ENCODE measurements at places on chromosomes 5 and 9. TPM values are rescaled to one million over a fixed set of nuclear protein-coding genes. Genes with fewer than 3 reads are reported as not detected.

Gene SPATA31D4
- not detected for total RNA-seq

Gene NOXA1
- 0.26 TPM for total RNA-seq

Gene MTAP
- total RNA-seq, result 15.8 TPM

Gene EQTN
- not detected for total RNA-seq

Gene ZNG1F
- total RNA-seq, result 6.5 TPM

Gene TMEM232
- total RNA-seq, result 6.3 TPM

Gene INSL4
- not detected for total RNA-seq

Gene NANS
- total RNA-seq, result 81.3 TPM

Gene MCC
- total RNA-seq, result 50.8 TPM

Gene CNTLN
- 8.4 TPM for total RNA-seq

Gene MARCHF6
- total RNA-seq, result 53.7 TPM

Gene VCP
- total RNA-seq, result 475 TPM

Gene HAPLN1
- 0.77 TPM for total RNA-seq

Gene FOCAD
- total RNA-seq, result 53.7 TPM

Gene WDR36
- total RNA-seq, result 87.4 TPM

Gene PCDHGA11
- total RNA-seq, result 12.0 TPM

Gene GMCL2
- not detected for total RNA-seq

Gene GARIN3
- not detected for total RNA-seq

Gene PIP5K1B
- not detected for total RNA-seq

Gene ACTBL2
- total RNA-seq, result under 0.01 TPM

Gene MYO10
- 33.6 TPM for total RNA-seq

Gene GDNF
- total RNA-seq, result 0.32 TPM

Gene FAM153A
- not detected for total RNA-seq

Gene DOK3
- 1.1 TPM for total RNA-seq

Data from bronchial smooth muscle cell (primary cell).